ENCODE measurements at places on chromosomes 7 and 10.
A peak's percentile ranks its signal among the peaks of the same experiment; 100 is the strongest.

GRCh38 chr10:121975295-121976086 lies 474 bp upstream of the NSMCE4A start:
- H3K27me3 ChIP-seq = no peaks in the 10 kb centered on the region
- H3K36me3 ChIP-seq = no peaks in the 10 kb centered on the region
- H3K4me3 ChIP-seq = peak overlapping the region; percentile 82
- H3K4me1 ChIP-seq = peaks cover 13% of the 10 kb centered on the region
- peak overlapping the region; percentile 81 for H3K27ac ChIP-seq

DNA sequence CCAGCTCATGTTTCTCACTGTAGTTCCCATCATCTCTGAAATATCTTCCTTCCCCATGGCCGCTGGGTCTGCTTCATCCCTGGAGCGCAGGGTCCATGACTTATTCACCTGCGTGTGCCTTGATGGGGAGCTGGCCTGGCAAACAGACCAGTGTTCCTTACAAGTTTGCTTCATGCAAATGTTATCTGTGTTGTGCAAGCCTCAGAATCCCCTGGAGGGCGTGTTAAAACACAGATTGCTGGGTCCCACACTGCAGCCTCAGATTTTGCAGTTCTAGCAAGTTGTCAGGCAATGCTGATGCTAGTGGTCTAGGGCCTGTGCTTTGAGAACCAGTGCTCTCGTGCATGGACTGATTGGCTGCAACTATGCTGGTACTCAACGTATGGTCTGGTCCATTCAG lies 7.2 kb upstream of the DMBT1 start:
- DNase-seq = no peak
- H3K36me3 ChIP-seq = no peaks in the 10 kb centered on the region
- H3K4me3 ChIP-seq = no peak overlapping the region
- no peaks in the 10 kb centered on the region for H3K4me1 ChIP-seq
- no peaks in the 10 kb centered on the region for H3K27me3 ChIP-seq

GRCh38 chr7:101112233-101112632 lies 14.7 kb upstream of the SERPINE1 start:
- no peak overlapping the region for H3K27ac ChIP-seq
- H3K4me1 ChIP-seq = peaks cover 35% of the 10 kb centered on the region
- no peak overlapping the region for H3K4me3 ChIP-seq
- DNase-seq = no peak
- no peaks in the 10 kb centered on the region for H3K27me3 ChIP-seq
- H3K36me3 ChIP-seq = no peaks in the 10 kb centered on the region

DNA sequence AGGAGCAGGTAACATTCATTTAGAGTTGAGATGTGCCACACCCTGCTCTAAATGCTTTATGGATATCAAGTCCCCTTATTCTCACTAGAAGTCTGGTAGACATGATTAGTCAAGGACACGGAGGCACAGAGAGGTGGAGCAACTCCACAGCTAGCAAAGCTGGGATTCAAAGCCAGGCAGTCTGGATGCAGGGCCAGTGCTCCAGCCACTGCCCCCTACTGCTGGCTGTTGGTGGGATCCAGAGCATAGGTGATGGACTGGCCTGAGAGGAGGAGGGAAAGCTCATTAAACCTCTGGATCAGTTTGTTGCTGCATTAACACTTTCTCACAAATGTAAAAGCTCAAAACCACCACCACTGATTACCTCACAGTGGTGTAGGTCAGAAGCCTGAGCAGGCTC lies 22.6 kb upstream of the KBTBD2 start:
- DNase-seq = no peak
- H3K4me1 ChIP-seq = no peaks in the 10 kb centered on the region
- H3K27me3 ChIP-seq = no peaks in the 10 kb centered on the region
- H3K27ac ChIP-seq = no peak overlapping the region

- H3K36me3 ChIP-seq = peaks cover 26% of the 10 kb centered on the region
- H3K27me3 ChIP-seq = no peaks in the 10 kb centered on the region
- H3K4me3 ChIP-seq = no peak overlapping the region
- no peak overlapping the region for H3K27ac ChIP-seq
- DNase-seq = no peak
Measured at GRCh38 chr7:102426268-102427018, 6.9 kb upstream of the ORAI2 start.

GRCh38 chr10:114393886-114394285 lies 10.4 kb downstream of the AFAP1L2 start:
- no peak for DNase-seq
- H3K4me1 ChIP-seq = no peaks in the 10 kb centered on the region
- no peak overlapping the region for H3K27ac ChIP-seq
- H3K27me3 ChIP-seq = peaks cover 24% of the 10 kb centered on the region

DNA sequence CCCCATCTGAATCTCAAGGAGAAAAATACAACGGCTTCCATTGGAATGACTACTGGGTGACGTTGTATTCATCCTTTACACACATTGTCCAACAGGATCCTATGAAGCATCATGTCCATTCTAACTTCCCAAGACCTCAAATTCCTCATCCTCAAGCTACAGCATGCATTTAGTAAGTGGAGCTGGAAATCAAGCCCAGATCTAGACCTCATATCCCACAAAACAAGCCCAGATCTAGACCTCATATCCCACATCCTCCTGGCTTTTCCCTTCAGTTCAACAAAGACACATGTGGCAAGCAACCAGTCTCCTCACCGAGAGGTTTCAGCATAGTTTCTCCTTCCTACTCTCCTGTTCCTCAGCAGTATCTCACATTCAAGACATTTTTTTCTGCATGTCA lies 12.2 kb downstream of the IGF2BP3 start:
- peaks cover 1% of the 10 kb centered on the region for H3K4me1 ChIP-seq
- no peaks in the 10 kb centered on the region for H3K27me3 ChIP-seq
- H3K27ac ChIP-seq = no peak overlapping the region
- H3K36me3 ChIP-seq = peaks cover 37% of the 10 kb centered on the region

- H3K27ac ChIP-seq = no peak overlapping the region
- no peaks in the 10 kb centered on the region for H3K27me3 ChIP-seq
- no peak overlapping the region for H3K4me3 ChIP-seq
- peaks cover 92% of the 10 kb centered on the region for H3K36me3 ChIP-seq
Measured at GRCh38 chr7:41688012-41688625, 14.8 kb downstream of the INHBA start.

DNA sequence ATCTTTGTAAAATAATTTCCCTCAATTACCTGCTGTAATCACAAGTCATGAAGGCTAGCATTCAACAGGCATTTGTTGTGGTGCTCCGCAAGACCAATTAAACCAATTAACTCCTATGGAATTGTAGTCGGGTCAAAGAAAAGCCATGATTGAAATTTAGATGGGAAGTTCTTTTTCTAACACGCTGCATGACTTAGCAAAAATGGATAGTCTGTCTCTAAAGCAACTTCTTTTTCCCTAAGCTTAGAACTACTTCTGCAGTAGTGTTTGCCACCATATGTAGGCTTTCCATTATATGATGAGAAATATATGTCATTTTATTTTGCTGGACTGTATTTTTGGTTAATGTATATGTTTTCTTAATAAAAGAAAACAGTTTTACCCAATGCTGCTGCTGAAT lies 119.1 kb downstream of the TSPAN12 start:
- no peaks in the 10 kb centered on the region for H3K36me3 ChIP-seq
- H3K4me3 ChIP-seq = no peak overlapping the region
- no peak overlapping the region for H3K27ac ChIP-seq
- no peaks in the 10 kb centered on the region for H3K27me3 ChIP-seq
- no peak for DNase-seq
- no peaks in the 10 kb centered on the region for H3K4me1 ChIP-seq

Data from SK-N-SH (cell line).